Activated T-cell treated with anti-CD3 and anti-CD28 coated beads, Interleukin-2, amount 50 U/mL, for 1 hour (primary cell): ENCODE measurements at places on chromosomes 3 and 15.

DNA sequence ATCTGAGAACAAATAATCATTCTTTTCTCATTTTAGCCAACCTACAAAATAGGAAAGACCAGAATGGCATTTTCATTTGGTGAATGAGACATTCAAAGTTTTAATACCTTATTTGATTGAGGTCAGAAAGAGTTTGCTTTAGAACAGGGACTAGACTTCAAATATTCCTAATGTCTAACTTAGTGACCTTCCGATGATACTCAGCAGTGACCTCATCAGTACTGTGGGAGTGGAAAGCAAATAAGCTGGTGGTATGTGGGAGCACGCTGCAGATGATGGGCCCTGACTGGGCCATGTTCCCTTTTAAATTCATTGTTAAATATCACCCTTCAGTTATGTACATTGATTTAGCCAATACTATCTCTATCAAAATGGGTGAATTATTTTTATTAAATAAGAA, 223.3 kb downstream of the P3H2 start:
- no peak for DNase-seq

DNA sequence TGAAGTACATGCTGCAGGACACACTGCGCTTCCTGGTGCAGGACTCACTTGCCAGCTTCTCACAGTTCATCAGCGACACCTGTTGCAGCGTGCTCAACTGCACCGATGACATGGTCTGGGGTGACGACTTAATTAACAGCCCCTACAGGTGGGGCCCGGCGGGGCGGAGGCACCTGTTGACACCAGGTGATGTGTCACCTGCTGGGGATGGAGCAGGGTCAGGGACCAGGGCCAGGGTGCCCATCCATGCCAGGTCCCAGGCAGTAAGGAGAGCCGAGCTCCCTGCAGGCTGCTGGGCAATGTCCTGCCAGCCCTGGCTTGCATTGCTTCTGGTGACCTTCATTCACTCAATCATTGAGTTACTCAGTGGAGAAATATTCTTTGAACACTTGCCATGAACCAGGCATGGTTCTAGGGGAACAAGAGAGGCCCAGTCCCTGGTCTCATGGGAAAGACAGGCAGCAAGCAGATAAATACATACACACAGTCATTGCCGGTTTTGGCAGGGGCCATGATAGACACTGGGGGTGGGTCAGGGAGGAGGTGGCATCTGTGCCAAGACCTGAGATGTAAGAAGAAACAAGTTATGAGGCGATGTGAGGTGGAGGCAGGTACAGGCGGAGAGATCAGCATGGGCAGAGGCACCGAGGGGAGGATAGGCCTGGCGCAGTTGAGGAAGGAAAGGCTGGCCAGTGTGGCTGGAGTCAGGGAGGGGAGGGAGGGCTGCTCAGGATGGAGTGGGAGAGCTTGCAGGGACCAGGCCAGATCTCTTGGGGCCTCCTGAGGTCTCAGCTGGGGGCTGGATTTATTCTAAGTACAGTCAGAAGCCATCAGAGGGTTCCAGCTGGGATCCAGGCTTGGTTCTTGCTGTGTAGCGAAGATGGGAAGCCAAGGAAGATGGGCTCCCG, 30.8 kb downstream of the DNAH1 start:
- DNase-seq: no peak

DNA sequence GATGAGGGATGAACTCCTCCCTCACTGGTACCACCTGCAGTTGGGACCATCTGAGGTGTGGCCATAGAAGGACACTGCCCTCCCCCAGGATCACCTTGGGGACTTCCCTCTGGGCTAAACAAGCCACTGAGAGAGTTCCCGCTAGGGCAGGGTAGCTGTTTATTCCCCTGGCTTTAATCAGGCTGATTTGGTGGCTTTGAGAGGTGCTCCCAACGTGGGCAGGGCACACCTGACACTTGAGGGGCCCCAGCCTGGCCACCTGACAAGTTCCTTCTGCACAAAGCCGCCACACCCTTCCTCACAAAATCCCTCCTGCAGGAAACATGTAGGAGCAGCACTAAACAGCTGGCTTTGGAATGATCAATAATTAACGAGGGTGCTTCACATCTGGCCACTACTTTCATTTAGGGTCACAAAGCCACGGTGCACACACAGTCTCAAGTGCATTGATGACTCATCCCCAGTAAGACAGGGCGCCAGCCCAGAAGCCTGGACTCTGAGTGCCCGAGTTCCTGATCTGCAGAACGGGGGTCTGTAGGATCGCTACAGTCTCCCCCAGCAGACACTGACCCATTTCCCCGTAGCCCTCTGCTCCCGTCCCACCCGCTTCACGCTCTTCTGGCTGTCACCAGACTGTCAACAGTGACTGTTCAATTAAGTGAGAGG, 75.1 kb downstream of the ATP10A start:
- DNase-seq: no peak

DNA sequence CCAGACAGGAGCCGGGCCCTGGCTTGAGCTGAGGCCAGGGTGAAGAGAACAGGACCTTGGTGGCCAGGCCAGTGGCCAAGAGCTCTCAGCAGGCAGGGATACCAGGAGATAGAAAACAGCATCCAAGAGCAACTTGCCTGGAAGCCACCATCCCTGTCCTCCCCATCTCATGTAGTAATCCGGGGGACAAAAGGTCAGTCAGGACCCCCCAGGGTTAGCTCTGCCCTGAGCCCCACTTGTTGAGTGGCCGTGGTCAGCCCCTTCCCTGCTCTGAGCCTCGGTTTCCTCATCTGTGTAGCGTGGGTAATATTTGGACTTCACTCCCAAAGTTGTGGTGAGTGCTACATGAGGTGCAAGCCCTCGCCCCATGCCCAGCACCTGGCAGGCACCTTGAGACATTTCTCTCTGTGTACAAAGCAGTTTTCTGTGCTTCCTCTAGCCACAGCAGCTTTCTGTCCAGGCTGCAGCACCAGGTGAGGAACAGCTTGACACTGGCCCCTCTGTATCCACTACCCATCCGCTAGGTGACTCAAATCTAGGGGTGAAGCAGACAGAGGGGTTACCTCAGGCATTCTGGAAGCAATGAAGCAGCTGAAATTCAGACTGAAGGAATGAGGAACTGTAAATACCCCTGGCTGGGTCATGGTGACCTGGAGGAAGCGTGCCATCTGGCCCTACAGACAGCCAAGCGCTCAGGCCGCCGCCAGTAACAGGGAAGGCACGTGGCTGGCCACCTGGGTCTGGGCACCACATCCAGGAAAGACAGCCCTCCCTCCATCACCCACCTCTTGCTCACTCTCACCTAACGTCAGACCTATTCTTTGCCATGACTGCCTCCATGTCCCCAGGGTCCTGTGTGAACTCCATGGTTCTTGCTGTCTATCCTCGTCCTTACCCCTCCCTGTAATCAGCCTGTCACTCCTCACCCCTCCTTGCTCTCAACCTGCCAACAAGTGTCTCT, 6.7 kb downstream of the CISH start:
- no peak for DNase-seq

DNA sequence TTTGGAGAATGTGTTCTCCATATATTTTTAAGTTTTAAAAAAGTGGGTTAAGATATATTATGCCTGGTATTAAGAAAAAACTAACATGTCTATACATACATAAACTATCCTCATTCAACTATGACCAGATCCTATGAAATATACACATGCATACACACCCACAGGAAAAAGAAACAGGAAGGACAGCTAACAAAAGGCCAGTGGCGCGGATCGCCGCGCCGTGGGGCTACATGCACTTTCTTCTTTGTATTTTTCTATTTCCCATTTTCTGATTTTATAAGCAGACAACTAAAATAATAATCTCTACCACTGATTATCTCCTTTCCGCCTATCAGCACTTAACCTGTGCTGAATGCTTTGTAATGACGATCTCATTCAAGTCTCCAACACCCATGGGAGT, 160.1 kb downstream of the OR4M2 start:
- no peak for DNase-seq

- DNase-seq: no peak
Measured at GRCh38 chr3:48747706-48748105, 30.7 kb upstream of the IP6K2 start.

DNA sequence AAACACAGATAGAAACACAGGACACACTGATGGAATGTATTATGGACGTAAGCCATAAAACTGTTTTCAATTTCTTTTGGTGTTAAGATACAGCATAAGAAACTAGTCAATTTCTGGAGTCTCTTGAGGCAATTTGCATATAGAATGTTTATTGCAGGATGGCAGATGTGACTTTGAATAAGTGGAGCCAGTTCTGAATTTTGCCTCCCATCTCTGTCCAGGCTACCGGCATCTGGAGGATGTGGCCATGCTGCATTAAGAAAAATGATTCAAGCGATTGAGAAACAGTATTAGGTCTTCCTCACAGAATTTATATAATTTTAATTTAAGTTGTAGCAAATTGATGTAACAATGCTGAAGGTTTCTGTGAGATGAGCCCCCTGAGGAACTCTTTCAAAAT, 81.5 kb downstream of the CHST2 start:
- no peak for DNase-seq

DNA sequence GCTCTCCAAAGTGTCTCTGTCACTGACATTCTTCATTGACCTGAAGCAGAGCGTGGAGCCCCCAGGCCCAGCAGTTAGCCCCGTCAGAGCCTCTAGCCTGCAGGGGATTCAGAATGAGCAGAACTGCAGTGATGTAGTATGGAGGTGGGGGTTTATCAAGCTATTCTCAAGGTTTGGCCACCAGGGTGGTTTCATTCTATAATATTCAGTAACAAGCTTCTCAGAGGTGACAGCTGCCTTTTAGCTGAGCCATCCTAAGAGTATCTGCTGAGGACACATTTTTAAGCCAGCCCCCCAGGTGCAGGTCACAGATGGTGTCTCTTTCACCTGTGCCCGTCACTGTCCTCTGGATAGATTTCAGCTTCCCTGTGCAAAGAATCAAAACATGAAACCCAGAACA, 31.9 kb downstream of the CMTM7 start:
- DNase-seq: no peak

- no peak for DNase-seq
Measured at GRCh38 chr3:16075647-16076046, 98.8 kb upstream of the GALNT15 start.

- no peak for DNase-seq
Measured at GRCh38 chr3:147915057-147915456, 505.9 kb downstream of the ZIC1 start.

GRCh38 chr3:2823031-2823430, 287.1 kb downstream of the IL5RA start:
- no peak for DNase-seq

DNA sequence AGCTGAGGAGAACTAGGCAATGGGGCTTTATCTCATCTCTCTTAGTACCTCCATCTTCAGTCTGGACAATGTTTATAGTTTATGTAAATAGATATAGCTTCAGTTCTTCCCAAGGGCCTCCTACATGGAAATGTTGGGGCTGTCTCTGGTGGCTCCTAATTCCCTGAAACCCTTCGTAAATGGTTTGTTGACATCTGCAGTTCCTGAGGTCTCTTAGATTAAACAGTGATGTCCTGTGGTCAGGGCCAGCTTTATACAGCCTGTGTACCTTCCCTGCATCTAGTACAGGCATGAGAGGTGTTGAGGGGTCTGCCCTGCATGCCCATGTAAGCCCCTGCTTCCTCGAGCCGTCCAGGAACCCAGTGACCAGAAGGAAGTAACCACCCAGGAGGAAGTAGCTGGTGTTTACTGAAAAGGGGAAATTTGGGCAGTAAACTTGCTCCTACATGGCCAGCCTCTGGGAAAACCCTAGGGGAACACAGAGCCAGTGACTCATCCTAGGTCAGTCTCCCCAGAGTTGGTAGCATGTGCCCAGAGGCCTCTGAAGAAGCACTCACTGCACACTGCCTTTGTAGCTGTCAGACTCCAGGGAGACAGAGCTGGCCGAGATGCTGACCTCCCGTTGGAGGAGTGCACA, 4.7 kb upstream of the TBC1D2B start:
- DNase-seq: no peak

- no peak for DNase-seq
Measured at GRCh38 chr3:83934192-83935021, 1024.4 kb upstream of the CADM2 start.

- DNase-seq: no peak
Measured at GRCh38 chr15:98003996-98004395, 43.5 kb downstream of the ARRDC4 start.

- no peak for DNase-seq
Measured at GRCh38 chr3:167913219-167913835, 177.8 kb downstream of the SERPINI1 start.

- DNase-seq: no peak
Measured at GRCh38 chr15:29344474-29344873, 74.9 kb upstream of the NSMCE3 start.

- no peak for DNase-seq
Measured at GRCh38 chr15:58574631-58575030, 142.8 kb downstream of the LIPC start.

- DNase-seq: no peak
Measured at GRCh38 chr15:89383365-89384175, 48.9 kb upstream of the POLG start.

GRCh38 chr3:50675179-50676030, 678 bp downstream of the DOCK3 start:
- peak; percentile 63 for DNase-seq

DNA sequence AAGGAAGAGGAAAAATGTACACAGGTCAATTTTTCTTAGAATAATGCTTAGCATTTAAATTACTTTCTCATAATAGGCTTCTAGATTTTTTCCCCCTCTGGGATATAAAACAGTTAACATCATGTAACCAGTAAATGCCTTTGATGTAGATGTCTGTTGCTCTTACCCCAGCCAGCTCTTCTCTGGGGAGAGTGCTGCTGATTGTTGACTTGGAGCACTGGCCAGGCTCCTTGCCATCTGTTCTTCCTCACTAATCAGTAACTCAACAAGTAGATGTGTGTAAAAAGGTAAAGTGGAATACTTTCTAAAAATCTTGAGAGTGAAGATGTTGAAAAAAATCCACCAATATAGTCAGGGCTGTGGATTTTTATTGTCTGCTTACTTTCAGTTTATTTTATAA, 42.2 kb downstream of the RIOX2 start:
- DNase-seq: no peak
